ENCODE measurements at places on chromosomes 5 and 9. TPM values are rescaled to one million over a fixed set of nuclear protein-coding genes. Genes with fewer than 3 reads are reported as not detected.

DNA sequence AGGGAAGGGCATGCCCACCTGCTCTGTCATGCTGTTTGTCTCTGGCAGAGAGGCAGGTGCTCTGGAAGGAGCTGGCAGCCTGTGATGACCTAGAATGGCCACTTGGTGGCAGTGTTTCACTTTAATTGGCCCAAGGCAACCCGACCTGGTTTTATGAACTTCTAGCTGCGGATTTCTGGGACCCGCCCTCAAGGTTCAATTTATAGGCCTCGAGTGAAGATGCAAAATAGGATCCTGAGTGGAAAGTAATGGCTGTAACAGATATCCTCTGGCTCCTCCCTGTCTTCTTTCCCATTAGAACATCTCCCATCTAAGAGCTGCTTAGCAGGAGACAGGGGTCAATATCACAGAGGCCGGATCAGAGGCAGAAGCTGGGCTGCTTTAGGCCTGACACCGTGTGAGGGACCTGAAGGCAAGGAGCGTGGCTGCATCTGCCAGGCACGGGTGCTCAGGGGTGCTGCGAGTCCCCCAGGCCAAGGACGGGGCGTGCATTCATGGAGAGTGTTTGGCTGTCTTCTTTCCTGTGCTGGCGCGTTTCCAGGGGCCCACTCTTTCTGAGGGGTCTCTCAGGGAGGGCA, 56.7 kb upstream of the SLC28A3 start:
- DNase-seq: peak; percentile 76

GRCh38 chr9:9998491-9999287, 614.1 kb downstream of the PTPRD start:
- DNase-seq: peak; percentile 3

DNA sequence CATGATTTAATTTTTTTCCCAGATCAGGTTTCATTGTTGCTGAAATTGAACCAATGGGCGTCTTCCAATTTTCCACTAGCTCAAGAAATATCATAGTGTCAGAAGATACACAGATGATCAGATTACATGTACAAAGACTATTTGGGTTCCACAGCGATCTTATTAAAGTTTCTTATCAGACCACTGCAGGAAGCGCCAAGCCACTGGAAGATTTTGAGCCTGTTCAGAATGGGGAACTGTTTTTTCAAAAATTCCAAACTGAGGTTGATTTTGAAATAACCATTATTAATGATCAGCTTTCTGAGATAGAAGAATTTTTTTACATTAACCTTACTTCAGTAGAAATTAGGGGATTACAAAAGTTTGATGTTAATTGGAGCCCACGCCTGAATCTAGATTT, 251.6 kb downstream of the ADGRV1 start:
- DNase-seq: no peak

The CARD9 gene
- 1.1 TPM for polyA plus RNA-seq

GRCh38 chr5:92687821-92688722, 892.9 kb downstream of the NR2F1-AS1 start:
- DNase-seq: peak; percentile 29

DNA sequence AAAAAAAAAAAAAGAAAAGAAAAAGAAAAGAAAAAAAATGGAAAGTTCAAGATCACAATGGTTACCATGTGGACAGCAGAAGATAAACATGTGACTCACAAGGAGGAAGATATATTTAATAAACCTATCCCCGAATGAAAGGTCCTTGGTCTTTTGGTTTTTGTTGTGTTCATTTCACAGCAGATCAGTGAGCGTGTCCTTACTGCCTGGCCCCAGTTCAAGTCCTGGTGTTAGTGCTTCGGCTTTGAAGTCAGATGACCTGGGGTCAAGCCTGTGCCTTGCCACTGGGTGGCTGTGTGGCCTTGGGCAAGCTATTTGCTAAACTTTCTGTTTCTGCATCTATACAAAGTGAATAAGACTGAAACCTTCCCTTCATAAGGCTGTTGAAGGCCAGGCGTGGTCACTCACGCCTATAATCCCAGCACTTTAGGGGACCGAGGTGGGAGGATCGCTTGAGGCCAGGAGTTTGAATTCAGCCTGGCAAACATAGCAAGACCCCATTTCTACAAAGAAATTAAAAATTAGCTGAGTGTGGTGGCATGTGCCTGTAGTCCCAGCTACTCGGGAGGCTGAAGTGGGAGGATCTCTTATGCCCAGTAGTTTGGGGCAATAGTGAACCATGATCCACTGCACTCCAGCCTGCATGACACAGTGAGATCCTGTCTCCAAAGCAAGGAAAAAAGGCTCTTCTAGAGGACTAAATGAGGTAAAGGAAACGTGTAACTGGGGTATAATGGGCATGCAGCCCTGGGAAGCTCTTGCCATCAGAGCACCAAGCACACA, 94.5 kb upstream of the SPATA31D4 start:
- no peak for DNase-seq

DNA sequence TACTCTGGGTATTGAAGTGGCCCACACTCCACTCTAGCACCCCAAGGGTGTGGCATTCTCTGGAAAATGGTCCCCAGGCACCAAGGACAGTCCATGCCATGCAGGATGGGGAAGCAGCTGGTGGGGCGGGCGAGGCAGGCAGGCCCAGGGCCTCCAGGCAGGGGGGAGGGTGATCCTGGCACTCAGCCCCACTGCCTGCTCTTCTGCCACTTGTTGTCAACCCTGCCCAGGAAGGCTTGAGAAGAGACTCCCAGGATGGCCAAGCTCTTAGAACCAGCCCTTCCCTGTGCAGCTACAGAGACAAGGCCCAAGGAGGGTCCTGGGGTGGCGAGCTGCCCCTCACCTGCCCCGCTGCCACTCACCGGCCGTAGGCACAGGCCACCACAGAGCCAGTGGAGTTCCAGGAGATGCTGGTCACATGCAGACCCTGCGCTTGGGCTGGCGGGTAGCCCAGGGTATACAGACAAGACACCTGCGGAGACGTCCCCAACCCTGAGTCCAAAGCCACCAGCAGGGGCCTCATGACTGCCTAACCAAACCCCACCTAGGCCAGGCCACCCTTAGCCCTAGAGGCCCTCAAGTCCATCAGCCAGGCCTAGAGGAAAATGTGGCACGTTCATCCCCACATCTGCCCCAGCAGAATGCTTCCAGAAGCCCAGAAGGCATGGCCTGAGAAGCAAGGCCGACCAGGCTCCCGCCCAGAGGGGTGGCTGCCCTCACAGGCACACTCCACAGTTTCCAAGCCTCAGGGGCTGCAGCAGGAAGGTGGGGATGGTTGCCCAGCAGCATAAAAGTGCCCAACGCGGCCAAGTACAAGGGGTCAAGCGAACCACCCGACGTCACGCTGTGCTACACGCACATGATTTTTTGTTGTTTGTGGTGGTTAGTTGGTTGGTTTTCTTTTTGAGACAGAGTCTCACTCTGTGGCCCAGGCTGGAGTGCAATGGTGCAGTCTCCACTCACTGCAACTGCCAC, 19.8 kb downstream of the DYNC2I2 start:
- DNase-seq: no peak

DNA sequence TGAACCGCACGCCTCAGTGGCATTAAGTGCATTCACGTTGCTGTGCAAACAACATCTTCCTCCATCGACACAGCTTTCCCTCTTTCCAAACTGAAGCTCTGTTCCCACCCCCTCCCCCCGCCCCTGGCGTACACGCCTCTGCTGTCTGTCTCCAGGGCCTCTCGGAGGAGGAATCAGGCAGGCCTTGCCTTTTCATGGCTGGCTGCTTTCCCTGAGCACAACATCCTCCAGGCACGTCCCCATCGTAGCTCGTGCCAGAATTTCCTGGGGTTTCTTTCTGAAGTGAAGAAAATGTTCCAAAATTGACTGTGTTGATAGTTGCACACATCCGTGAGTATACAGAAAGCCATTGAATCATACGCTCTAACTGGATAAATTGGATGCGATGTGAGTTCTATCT, 22.3 kb upstream of the TMEM250 start:
- peak; percentile 67 for DNase-seq

The SLC6A18 gene
- not detected for polyA plus RNA-seq

GRCh38 chr5:164224772-164225171, 719.4 kb downstream of the MAT2B start:
- no peak for DNase-seq

DNA sequence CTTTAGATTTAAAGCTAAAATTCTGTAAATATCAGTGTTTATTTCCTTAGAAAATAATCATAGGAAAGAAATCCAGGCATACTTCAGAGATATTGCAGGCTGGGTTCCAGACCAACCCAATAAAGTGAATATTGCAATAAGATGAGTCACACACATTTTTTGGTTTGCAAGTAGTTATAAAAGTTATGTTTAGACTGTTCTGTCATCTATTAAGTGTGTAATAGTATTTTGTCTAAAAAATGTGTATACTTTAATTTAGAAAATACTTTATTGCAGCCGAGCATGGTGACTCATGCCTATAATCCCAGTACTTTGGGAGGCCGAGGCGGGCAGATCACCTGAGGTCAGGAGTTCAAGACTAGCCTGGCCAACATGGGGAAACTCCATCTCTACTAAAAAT, 6.9 kb upstream of the RIC1 start:
- DNase-seq: no peak

The SHB gene
- 9.1 TPM for polyA plus RNA-seq

The CDH6 gene
- polyA plus RNA-seq: 4.5 TPM

- DNase-seq: no peak
Observed at GRCh38 chr5:90479611-90480385, 5.1 kb downstream of the POLR3G start.

- no peak for DNase-seq
Observed at GRCh38 chr5:57511321-57511720, 28.7 kb upstream of the ACTBL2 start.
